Activated CD8-positive, alpha-beta memory T cell treated with anti-CD3 and anti-CD28 coated beads, Interleukin-2, amount 50 U/mL, for 4 hours (primary cell): ENCODE measurements at places on chromosomes 7 and 10.

DNA sequence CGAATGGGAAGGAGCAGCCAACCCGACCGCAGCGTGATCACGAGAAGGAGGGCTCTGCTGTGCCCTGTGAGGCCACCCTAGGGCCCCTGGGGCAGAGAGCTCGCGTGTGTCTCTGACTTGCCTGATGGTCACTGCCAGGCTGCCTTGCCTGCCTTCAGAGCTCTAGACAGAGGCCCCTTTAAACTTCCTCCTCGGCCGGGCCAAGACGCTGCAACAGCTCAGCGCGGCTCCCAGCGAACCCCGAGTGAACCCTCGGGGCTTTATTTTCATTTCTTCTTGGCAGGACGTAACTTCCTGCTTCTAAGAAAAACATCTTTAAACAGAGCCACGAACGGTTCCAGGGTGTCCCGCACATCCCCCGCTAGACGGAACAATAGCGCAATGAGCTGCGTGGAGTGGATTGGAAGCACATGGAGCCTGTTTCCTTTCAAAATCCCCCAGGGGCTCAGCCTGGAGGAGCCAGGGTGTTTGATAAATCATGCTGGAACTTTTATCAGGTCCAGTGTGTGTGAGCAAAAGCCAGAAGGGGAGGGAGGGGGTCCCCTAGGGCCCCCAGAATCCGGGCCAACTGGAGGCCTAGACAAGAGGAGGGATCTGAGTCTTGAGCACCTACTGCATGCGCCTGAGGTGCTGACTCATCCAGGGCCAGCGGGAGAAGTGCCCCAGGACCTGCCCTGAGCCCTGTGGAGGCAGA, 134.1 kb upstream of the GDF10 start:
- DNase-seq = peak; percentile 35

GRCh38 chr7:157477550-157478212, 140.9 kb downstream of the DNAJB6 start:
- no peak for DNase-seq

- no peak for DNase-seq
These were observed 232.7 kb downstream of the TEX36 start for GRCh38 chr10:125450218-125450617.

- DNase-seq = no peak
These were observed 68.6 kb upstream of the SYPL1 start for GRCh38 chr7:106180721-106181120.

DNA sequence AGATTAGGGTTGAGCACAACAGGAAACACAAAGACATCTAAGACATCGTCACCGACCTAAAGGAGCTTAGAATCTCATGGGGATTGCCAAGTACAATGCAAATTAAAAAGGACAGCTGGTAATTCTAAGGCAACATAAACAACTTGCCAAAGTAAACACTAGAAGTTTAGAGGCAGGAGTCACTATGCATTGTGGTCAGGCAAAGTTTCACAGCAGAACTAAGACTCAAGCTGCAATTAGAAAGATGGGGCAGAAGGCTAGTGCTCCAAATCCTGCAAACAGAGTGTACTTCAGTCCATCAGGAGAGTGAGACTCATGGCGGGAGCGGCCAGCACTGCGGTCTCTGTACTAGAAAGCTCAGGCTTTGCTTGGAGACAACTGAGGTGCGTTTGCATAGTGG, 52.7 kb downstream of the HIPK2 start:
- no peak for DNase-seq
